Bronchus fibroblast of lung (primary cell): ENCODE measurements at places on chromosomes 12 and 14. TPM values are rescaled to one million over a fixed set of nuclear protein-coding genes. Genes with fewer than 3 reads are reported as not detected.

Gene HNF1A
- not detected in 2 replicates for total RNA-seq

Gene MANSC4
- not detected in 2 replicates for total RNA-seq

Gene HCAR2
- not detected in 2 replicates for total RNA-seq

Gene NGB
- total RNA-seq = not detected in 2 replicates

Gene TMEM117
- 3.0 and 7.2 TPM in 2 replicates for total RNA-seq

Gene WSCD2
- total RNA-seq = not detected in 2 replicates

Gene CLEC4C
- total RNA-seq = not detected in 2 replicates

Gene SLC35F4
- total RNA-seq = not detected in 2 replicates

Gene SYT1
- 3.4 and 4.5 TPM in 2 replicates for total RNA-seq

Gene CD69
- total RNA-seq = not detected in 2 replicates

Gene FOXN4
- not detected in 2 replicates for total RNA-seq

Gene VDR
- 2.2 and 3.5 TPM in 2 replicates for total RNA-seq

Gene SMAGP
- total RNA-seq = 23.2 and 30.5 TPM in 2 replicates

Gene CCDC177
- total RNA-seq = not detected in 2 replicates

Gene PGAM5
- 40.6 and 44.9 TPM in 2 replicates for total RNA-seq

Gene ACOT4
- 1.6 and 1.8 TPM in 2 replicates for total RNA-seq

Gene BCL11B
- total RNA-seq = under 0.01 TPM in 1 of 2 replicates, not detected in the other

Gene KITLG
- total RNA-seq = 20.2 and 22.4 TPM in 2 replicates

Gene LTBR
- total RNA-seq = 153 and 165 TPM in 2 replicates

Gene GPR137C
- total RNA-seq = 0.59 and 0.67 TPM in 2 replicates

Gene C12orf50
- total RNA-seq = not detected in 2 replicates

Gene SYNDIG1L
- total RNA-seq = under 0.01 TPM in 1 of 2 replicates, not detected in the other

Gene SIX6
- total RNA-seq = not detected in 2 replicates

Gene TMEM229B
- not detected in 2 replicates for total RNA-seq

Gene AKAP6
- total RNA-seq = 0.15 and 0.17 TPM in 2 replicates

Gene RPGRIP1
- not detected in 2 replicates for total RNA-seq

Gene DHRS4L2
- 14.3 and 17.1 TPM in 2 replicates for total RNA-seq

Gene ALX1
- total RNA-seq = 0.34 and 0.45 TPM in 2 replicates

Gene ADAM20
- 0.15 TPM in 1 of 2 replicates, not detected in the other for total RNA-seq
